Stimulated activated memory B cell treated with anti-CD40 and anti-IgM and Interleukin-4, amounts not matched to agents 10 μg/mL and 1 μg/mL and 100 μg/mL, for 72 hours (primary cell): ENCODE measurements at places on chromosomes 3 and 15.

DNA sequence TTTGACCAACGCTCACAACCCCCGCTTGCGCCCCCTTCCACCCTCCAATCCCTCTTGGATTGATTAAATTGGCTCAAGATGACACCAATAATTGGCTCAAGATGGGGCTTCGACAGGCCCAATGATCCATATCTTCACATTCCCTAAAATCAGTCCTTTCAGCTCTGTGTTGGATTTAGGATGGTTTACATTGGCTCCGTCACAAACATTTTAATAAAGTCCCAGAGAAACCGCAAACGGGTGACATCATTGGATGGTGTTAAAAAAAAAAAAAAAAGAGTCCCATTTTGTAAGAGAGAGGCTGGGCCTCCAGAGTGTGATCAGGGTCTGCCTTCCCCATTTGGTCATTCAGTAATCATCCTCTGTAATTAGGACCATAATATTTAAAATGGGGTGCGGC, 113.4 kb upstream of the MRPS22 start:
- no peak for ATAC-seq

- no peak for ATAC-seq
These were observed 97.3 kb downstream of the SLCO3A1 start for GRCh38 chr15:91950631-91951329.

DNA sequence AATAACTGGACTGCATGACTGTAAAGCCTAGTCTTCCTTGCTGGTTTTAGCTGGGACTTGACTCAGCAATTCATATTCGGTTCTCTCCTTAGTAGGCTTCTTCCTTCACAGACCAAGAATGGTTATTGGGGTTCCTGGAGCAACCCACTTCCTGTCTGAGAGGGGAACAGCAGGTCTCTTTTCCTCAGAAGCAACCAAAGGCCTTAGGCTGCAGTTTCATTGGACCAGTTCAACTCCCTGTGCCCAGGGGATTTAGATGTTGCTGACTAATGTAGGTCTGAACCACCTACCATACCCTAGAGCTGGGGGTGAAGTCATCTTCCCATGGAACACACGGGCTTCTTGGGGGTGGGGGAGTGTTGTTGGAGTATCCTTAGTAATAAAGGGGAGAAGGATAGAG, 84.0 kb upstream of the SKOR1 start:
- ATAC-seq = no peak

- ATAC-seq = no peak
These were observed 471.6 kb downstream of the FOXP1 start for GRCh38 chr3:71111784-71112440.

GRCh38 chr3:127068111-127068810, 85.3 kb downstream of the PLXNA1 start:
- ATAC-seq = no peak

- ATAC-seq = peak; percentile 20
These were observed 20.8 kb downstream of the ARL14 start for GRCh38 chr3:160697637-160698380.

DNA sequence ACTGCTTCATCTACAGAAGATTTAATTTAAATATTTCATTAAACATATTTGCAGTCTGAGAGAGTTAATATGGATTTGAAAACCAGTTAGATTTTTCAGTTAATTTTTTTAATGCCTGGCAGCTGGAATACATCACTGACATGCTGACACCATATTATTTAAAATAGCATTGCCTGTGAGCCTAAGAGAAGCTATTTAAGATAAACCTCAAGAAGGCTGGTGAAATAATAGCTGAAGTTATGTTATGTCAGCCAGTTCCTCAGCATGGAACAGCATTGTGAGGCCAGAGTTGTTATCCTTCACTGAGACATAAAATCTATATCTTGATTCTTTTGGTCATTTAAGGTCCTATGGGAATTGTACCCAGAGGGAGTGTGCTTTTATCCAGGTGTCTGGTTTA, 705.2 kb downstream of the NAALADL2 start:
- ATAC-seq = no peak

DNA sequence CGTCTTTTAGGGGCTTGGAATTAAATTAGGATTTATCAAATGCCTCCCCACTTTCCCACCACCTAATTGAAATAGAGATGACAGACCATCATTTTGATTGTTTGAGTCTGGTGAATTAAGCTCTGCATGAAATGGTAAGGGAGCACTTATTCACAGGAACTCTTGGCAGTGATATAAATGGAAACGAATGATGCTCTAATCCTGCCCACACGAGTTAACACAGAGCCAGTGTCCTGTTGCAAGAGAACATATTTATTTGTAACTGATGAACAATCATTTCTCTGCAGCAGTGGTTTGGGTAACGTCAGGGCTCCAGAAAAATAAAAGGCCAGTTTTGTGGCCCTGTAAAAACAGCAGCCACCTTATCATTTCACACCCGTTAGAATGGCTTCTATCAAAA, 163.3 kb downstream of the FEZF2 start:
- ATAC-seq = no peak
